NCI-H1436 (cell line): ENCODE measurements at places on chromosomes 2 and 18.

DNA sequence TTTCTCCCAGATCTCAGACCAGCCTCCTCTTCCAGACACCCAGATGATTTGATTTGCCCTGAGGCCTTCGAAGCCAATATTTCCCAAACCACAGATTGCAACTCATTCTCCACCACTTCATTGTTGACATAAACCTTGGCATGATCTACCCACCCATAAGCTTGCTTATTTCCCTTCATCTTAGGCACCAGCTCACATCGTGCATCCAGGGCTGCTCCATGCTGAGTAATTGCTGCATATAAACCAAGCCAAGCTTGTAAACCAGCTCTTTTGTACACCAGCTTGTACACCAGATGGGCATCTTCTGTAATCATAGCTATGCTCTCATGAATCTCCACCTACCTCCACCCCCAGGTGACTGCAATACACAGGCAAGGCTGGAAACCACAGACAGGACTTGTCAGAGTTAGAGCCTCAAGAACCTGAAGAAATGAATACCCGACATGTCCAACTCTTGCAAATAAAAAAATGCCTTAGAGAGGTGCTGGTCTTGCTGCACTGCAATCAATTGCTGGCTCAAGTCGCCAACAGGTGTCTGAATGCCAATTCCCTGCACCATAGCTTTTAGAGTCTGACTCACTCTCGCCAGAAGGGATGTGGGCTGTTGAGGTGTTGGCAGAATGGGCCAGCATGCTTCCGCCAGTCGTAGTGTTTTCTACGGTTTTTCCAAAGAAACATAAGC lies 31.5 kb downstream of the TRABD2A start:
- no peak for DNase-seq

DNA sequence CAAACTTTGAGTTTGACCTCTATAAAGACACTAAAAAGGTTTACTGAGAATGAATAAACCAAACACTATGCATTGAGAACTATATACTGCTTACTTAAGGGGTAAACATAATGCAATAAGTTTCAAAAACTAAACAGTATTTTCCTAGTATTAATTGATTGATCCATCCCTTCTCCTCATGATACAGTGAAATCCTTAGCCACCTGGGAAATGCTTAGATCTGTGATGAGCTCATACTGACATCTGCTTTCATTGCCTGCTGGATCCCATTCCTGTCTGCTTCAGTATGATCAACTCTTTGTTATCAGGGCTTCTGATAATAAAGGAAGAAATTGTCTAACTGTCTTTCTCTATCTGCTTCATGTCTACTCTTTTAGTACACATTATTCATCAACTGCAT lies 74.9 kb upstream of the UBE2E3 start:
- DNase-seq: no peak

DNA sequence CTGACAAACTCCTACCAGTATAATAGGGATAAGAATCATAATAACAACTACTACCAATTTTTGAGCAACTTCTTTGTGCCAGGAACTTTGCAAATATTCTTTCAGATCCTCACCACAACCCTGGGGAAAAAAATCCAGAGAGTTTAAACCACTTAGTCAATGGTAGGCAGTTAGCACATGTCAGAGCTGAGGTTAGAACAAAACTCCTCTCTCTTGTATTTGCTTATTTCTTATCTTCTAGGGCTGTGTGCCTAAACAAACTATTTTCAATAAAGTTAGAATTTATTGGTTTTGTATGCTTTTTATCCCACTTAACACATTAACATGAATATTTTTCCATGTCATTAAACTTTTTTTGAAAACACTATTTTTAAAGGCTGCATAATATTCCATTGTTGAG lies 127.1 kb downstream of the BCL11A start:
- DNase-seq: no peak

DNA sequence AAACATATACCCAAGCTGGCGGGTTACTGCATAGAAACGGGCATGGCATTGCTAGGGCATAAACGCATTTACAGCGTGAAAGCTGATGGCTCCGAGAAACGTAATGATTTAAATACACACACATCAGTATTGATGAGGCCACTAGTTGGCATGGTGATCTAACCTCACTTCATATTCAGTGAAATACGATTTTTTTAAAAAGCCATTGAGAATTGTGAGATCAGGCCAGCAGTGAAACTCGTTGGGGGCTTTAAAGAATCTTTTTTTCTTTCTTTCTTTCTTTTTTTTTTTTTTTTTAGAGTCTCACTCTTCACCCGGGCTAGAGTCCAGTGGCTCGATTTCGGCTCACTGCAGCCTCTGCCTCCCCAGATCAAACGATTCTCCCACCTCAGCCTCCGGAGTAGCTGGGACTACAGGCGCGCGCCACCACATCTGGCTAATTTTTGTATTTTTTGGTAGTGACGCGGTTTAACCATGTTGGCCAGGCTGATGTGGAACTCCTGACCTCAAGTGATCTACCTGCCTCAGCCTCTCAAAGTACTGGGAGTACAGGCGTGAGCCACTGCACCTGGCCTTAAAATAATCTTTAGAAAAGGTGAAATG lies 2.4 kb upstream of the SMAD7 start:
- DNase-seq: no peak

DNA sequence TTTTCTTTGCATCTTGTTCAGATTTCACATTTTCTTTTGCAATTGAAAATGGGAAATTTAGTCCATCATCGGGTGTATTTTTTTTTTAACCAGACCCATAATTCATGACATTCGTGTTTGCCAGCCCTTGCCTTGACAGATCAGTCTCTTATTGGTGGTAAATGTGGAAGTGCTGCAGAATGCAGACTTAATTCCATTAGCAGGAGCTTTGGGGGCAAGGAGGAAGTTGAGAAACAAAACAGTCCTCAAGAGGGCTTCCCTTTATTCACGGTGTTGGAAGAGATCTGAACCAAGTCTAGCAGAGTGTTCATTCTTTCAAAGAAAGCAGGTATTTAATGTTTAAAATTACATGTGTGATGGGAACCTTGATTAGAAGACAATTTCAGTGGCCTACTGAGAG lies 16.6 kb upstream of the RPE start:
- DNase-seq: no peak

GRCh38 chr18:6279308-6279707 lies 135.4 kb downstream of the L3MBTL4 start:
- DNase-seq: no peak

GRCh38 chr2:232870018-232870765 lies at the start of gene SNORC:
TSS of gene SNORC (plus strand) at chr2:232870264. CDS start at chr2:232870342, 78 bp downstream.
- no peak for DNase-seq

DNA sequence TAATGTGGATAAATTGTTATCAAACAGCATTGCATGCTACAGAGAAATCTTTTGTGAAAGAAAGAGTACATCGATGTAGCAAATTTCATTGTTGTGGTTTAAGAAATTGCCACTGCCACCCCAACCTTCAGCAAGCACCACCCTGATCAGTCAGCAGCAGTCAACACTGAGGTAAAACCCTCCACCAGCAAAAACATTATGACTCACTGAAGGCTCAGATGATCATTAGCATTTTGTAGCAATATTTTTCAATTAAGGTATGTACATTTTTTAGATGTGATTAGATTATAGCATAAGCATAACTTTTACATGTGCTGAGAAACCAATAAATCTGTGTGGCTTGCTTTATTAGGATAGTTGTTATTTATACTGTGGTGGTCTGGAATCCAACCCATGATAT lies 75.5 kb downstream of the ZNF385B start:
- DNase-seq: no peak

DNA sequence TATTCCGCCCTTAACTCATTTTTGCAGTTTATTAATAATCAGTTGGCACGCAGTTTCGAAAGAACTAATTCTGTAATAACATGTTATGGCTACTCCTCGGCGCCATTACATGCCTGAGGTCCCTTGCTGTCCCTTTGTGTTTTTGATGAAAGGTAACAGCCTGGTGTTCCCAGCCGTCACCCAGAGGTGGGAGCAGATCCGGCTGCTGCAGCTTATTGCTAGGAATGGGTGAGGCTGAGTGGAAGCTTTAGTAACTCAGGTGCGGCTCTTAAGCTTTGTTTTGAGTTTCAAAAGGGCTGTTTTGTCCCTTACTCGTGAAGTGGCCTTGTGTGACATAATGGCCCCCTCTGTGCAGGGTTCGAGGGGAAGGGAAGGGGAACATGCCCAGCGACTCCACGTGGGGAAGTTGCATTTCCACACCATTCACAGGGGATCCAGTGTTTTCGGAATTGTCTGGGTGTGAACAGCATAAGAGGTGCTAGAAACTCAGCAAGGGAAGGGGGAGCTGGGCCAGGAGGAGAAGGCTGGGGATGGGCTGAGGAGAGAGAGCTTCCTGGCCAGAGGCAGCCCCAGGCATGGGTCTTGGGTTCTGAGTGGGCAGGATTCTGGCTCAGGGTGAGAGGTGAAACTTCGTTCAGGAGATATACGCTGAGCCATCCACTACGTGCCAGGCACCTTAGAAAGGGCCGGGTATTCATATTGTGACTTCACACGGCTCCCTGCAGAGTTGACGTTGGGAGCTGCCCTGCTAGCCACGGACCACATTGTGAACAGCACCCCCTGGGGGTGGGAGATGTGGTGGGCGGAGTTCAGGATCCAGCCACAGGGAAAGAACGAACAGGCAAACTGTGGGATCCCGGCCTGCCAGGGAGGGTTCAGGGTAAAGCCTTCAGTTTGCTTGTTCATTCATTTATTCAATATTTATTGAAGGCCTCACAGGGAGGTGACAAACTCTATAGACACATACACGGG lies 84.4 kb downstream of the TGOLN2 start:
- peak; percentile 57 for DNase-seq

DNA sequence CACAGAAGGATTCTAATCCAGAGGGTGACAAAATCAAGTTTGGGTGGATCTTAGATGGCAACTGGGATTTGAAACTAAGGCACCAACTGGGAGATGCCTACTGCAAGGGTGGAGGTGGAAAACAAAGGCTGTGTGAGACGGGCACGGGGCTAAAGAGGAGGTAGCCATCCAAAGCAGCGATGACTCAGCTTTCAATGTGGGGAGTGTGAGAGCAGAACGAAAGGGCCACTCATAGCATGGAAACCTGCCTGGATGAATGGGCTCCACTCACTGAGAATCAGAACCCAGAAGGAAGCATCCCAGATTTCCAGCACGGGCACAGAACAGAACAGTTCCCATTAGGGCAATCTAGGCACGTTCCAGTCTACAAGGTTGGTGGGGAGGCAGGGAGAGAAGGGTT lies 159.5 kb downstream of the COL4A4 start:
- no peak for DNase-seq

- DNase-seq: peak; percentile 54
These were observed 2.6 kb downstream of the BAZ2B start for GRCh38 chr2:159613651-159614285.

DNA sequence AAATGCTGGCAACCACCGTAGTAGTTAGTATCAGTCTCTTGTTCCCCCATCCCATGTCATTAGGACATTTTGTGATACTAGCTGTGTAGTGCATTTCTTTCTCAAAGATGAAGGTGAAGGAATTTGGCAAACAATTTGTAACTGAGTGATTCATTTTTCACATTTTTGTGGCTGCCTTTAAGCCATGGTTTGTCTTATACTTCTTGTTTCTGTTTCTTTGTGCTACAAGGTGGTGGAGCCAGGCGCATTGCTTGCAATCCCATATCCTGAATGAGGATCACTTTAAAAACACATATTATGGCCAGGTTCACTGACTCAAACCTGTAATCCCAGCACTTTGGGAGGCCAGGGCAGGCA lies 40.6 kb downstream of the GPD2 start:
- DNase-seq: no peak

GRCh38 chr2:84866122-84866521 lies 14.8 kb downstream of the TRABD2A start:
- DNase-seq: no peak

DNA sequence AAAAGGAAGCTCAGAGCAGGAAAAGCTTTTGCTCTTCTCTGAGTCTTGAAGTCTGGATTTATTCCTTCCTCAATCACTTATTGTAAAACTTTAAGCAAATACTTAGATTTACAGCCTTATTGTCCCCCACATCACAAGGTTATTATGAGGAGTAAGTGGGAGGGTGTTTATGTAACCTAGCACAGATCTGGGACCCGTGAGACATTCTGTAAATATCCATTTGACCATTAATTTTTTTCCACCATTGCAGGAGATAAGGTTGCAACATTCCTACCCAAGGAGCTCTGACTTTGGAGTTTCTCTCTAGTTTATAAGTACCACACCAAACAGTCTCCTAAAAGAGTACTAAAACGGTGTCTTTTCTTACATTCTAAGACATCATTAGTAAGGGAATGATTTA lies 52.1 kb upstream of the CTIF start:
- DNase-seq: no peak

DNA sequence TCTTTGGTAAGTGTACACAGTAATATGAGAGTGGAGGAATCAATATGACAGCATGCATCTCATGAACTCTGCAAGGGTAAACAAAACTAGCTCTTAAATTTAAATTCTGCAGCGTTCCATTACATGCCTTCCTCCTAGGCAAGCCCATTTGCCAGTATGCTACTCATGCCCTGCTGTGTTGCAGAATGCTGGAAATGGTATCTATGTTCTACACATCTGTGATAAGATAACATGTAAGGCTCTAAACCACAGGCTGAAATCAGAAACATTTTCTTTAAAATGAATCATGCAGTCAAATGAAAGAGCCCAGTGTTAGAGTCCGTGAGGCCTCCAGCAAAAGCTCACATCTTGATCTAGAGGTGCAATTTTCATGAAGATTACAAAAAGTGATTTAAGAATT lies 112.8 kb upstream of the FN1 start:
- no peak for DNase-seq

- DNase-seq: no peak
These were observed 192.1 kb downstream of the WDR7 start for GRCh38 chr18:56843241-56843640.

DNA sequence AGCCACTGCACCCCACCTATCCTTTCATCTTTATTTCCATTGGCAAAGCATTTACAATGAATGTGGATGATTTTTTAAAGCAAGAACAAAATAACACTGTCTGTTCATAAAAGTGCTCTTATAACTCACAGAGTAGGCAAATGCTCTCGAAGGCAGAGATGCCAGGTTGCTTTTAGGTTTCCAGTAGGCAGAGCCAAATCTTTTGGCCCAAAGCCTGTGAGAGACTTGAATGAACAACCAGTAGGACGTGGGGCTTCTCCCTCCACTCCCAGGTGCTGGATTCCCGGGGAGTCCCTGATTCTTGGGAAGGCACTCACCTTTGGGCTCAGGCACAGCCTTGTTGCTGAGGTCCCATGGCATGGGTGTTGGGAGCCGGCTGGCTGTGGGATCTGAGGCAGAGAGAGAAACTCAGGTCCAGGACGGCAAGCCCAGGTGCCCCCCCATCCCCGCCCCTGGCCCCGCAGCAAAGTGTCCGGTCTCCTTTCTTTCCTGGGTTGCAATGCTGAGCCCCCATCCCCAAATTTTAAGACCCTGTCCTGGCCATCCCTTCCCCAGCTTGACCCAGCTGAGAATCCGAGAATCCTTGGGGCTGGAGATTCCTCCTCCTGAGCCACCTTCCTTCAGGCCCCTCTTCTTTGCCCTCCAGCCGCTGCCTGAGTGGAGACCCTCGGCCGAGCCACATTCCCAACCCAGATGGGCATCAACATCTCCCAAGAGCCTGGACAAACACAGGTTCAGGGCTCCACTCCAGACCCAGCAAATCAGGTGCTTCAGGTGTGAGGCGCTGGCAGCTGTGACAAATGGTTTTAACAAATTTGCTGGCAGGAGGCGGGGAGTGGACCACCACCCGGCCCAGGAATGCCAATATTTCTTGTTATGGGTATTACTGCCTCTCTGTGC lies 5.8 kb downstream of the NEURL3 start:
- no peak for DNase-seq

GRCh38 chr2:42254186-42254895 lies 85.2 kb downstream of the EML4 start:
- no peak for DNase-seq
